ENCODE measurements at places on chromosomes 11 and 22.

GRCh38 chr11:112580864-112581263 lies 320.2 kb upstream of the PLET1 start:
- no peak for DNase-seq

GRCh38 chr11:73983741-73984538 lies 1.3 kb upstream of the UCP2 start:
- DNase-seq, result no peak

DNA sequence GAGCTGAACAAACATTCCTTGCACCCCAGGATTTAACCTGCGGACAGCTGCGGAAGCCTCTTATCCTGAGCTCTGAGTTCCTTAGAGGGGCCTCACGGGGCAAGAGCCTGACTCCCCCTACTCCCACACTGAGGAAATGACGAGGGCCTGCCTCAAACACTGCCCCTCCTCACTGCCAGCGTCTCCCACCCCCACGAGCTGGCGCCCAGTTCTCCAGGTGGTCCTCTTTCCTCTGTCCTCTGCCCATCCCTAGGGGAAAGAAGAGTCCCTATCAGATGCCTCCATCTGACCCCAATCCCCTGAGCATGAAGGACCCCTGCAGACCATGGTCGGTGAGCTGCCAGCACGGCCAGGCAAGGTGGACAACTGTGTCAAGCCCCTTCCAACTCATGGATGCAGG lies 14.3 kb downstream of the CHST1 start:
- DNase-seq, result no peak

DNA sequence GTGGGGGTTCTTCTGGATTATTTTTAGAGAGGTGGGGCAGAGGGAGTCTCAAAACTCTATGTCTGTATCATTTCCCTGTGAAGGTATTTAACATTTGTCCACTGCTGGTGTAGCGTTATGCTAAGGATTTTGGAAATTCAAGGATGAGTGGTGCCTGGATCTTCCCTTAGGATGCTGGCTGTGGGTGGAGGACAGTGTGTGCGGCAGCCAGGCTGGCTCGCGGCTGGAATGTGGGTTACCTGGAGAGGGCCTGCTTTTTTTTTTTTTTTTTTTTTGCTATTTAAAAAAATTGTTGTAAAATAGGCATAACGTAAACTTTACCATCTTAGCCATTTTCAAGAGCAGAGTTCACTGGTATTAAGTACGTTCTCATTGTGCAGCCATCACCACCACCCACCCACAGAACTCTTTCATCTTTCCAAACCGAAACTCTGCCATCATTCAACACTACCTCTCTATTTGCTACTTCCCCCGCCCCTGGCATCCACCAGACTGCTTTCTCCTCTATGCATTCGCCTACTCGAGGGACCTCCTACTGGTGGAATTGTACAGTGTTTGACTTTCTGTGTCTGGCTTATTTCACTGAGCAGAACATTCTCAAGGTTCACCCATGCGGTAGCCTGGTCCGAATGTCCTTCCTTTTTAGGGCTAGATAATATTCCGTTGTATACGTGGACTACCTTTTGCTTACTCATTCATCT lies 67.1 kb downstream of the PARVB start:
- no peak for DNase-seq

DNA sequence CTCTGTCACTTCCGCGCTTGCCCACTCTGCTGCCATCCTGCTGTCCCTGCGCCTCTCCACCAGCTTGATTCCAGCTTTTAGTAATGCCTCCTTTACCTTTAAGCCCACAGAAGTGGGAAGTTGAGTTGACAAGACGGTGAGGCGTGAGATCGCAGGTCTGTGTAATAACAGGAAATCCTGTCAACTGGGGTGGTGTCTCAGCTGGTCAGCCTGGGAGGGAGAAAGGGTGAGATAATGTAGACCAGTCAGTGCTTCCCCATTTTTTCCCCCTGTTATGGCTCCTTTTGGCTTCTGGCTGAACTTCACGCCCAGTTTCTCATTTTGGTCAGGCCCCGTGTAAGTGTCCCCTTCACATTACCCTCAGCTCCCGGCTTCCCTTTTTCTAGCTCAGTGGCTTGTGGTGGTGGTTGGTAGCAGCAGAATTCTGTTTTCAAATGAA lies 98.9 kb downstream of the TRAF6 start:
- no peak for DNase-seq

DNA sequence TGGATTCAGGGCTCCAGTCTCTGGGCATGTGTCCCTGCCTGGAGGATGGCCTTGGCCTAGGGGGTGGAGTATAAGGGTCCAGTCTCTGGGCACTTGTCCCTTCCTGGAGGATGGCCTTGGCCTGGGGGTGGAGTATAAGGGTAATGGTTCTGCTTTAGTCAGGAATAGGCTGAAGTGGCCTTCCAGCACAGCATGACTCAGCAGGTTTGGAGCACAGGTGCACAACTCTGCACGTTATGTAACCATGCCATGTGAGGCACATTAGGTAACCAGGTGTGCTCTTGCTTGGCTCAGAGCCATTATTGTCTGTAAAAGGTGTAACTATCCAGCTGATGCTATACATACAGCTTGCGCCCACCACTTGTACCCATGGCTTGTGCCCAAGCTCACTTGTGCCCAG lies 48.4 kb upstream of the POLD3 start:
- DNase-seq, result no peak

DNA sequence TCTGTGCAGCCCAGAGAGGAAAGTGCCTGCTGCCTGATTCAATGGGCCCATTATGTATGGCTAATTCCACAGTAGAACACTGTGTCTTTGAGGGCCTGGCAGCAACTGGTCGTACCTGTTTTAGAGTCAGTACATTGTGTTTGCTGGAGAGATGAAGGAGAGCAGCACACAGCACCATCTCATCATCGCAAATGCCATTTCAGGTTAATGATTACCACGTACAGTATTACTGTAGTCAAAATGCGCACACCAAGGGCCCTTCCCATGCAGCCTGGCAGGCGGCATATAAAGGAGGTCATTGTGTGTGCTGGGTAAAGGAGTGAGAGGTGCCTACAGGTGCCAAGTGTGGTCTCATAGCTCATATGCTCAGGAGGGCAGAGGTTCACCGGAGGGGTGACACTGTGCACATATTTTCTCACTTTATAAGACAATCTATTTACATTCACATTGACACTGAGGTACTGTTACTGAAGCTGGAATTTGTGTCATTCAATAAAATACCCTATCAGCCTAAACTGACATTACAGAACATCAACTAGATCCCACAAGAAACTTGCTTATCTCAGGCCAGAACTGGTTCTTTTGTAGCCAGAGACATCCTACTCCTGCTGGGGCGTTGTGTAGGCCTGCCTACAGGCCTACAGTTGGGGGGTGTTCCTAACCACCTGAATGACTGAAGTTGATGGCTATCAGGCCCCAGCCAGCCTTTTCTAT lies 90.4 kb downstream of the APIP start:
- DNase-seq, result no peak

DNA sequence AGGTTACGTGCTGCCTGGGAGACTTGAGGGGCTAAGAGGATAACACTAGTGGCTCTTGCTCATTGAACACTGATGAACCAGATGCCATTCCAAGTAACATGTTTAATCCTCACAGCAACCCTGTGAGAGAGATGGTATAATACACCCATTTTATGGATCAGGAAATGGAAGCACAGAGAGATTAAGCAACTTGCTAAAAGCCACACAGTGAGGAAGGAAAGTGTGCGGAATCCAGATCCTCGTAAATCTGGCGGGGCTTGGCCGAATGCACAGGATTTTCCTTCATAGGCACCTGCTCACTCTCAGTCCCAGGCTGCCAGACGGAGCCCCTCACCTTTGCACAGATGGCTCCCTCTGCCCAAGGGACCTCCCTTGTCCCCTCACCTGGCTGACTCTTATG lies 7.7 kb upstream of the FOSL1 start:
- no peak for DNase-seq

DNA sequence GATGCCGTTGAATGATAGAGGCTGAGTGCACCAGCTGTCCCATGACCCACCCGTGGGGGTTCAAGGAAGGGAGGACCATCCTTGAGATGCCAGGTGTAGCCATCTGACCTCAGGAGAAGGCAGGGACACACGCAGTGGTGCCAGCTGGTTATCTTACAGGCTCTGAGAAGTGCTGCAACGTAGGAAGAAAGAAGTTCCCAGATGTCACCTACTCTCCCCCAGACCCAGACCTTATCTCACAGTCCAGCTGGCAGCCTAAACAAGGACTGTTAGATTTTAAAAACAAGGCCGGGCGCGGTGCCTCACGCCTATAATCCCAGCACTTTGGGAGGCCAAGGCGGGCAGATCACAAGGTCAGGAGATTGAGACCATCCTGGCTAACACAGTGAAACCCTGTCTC lies 1307.6 kb downstream of the TBC1D22A start:
- no peak for DNase-seq

DNA sequence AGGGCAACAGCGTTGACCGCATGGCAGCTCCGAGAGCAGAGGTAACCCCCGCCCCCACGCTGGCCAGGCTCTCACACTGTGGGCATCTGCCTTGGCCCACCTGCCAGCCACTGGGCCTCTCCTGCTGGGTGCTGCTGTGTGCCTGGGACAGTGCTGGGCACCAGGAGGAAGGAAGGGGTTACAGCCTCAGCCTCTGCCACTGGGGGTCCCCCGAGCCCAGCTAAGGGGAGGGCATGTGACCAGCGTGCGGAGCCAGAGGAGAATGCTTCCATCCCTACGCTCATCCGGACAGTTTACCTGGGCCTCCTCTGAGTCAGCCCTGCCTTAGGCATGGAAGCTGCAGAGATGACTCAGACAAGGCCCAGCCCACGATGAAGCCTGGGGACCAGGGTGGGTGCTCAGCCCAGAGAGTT lies 10.9 kb downstream of the NCF4 start:
- no peak for DNase-seq

GRCh38 chr11:120941000-120941399 lies 82.9 kb upstream of the TBCEL start:
- DNase-seq, result no peak

DNA sequence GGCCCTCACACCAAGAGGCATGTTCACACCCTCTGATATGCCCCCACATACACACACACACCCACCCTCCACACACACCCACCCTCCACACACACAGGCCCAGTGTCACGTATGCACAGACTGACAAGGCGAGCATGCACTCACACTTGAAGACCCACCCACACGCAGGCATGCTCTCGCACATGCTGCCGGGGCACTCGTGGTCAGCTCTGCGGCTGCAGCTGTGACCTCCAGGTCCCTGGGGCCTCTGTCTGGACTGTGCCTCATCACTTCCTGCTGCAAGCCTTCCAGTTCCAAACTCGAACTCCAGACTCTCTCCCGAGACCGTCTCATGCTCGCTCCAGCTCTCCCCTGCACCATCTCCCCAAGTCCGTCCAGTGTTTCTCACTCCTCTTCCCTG lies 9.5 kb downstream of the DCHS1 start:
- no peak for DNase-seq

- DNase-seq, result no peak
Observed at GRCh38 chr11:78199653-78200015, 10.9 kb downstream of the USP35 start.

DNA sequence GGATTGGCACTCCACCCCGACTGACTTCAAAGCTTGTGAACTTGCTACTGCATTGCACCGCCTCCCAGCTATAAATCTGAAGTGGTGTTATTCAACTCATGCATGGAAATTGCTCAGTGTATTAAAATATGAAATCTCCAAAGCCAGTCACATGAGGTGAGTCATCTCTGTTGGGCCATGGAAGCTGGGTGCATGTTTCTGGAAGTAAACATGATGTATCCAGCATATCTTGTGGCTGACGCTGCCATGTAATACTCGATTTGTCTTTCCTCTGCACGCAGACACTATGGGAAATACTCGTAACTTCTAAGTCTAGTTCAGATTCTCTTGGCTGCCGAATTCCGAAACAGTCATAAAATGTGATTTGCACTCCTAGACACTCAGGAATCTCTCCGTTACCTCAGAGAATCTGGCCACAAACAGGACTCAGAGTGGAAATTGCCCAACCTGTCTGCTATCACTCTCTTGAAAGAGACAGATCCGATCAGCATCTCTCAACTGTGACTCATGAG lies 154.9 kb upstream of the MPPED2 start:
- DNase-seq, result no peak

- no peak for DNase-seq
Observed at GRCh38 chr22:32722441-32722840, 79.1 kb upstream of the TIMP3 start.

- DNase-seq, result no peak
Observed at GRCh38 chr11:75768909-75769771, 562 bp downstream of the DGAT2 start.

DNA sequence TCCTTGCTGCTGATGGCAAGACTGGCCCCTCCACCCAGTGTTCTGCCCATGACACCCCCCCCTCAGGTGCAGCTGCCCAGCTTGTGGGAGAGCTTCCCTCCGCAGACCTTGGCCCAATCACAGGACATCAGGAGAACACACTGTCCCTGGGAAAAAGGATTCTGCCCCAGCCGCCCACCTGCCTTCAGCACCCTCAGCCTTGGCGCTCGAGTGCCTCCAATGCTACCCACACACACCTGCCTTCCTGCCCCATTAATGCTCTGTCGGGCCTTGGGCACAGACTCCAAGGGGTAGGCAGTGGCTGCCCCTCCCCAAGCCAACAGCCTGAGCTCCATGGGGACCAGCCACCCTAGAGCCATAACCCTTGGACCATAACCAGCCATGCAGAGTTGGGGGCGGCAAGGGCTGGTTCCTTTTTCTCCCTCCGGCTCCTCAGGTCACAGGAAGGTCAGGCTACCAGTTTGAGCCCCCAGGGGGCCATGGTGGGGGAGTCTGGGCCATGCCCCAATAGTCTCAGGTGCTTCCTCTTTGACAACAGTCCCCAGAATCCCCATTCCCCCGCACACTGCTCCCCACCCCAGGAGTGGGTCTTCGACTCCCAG lies 1.3 kb upstream of the ZNF70 start:
- no peak for DNase-seq

GRCh38 chr22:41445129-41446056 lies 1.2 kb downstream of the TOB2 start:
- DNase-seq, result peak; percentile 71

- DNase-seq, result no peak
Observed at GRCh38 chr22:23192133-23192532, 11.8 kb downstream of the BCR start.

DNA sequence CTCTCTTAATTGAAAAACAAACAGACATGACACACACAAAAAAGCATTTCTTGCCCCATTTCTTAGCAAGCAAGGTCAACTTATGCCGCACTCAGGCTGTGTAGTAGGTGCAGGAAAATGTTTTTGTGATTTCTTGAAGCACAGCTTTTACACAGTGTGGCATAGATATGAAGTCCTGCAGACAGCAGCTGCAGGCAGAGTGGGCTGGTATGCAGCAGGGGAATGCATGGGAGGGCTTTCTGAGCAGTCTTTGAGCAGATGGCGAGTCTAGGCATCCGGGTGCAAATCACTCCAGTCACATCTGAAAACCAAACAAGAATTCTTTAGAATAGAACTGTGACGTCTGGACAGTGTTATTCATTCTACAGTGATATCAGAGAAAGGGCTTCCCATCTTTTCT lies 87.5 kb downstream of the BLID start:
- DNase-seq, result no peak

- DNase-seq, result peak; percentile 83
Observed at GRCh38 chr11:119584193-119585042, 144.6 kb downstream of the NECTIN1 start.

GRCh38 chr11:9039198-9039597 lies 35.4 kb upstream of the NRIP3 start:
- DNase-seq, result no peak

- DNase-seq, result no peak
Observed at GRCh38 chr22:19742160-19743066, 18.2 kb upstream of the TBX1 start.

GRCh38 chr11:19164230-19164855 lies 37.4 kb downstream of the CSRP3 start:
- DNase-seq, result no peak

- DNase-seq, result no peak
Observed at GRCh38 chr11:27512238-27512637, 5.7 kb upstream of the LIN7C start.

GRCh38 chr11:60862171-60862570 lies 5.2 kb upstream of the ZP1 start:
- no peak for DNase-seq

Measured in ecto neural progenitor cell (in vitro differentiated cells).